Activated naive CD4-positive, alpha-beta T cell (primary cell): ENCODE measurements at places on chromosomes 6 and 20.

- no peak for DNase-seq
Observed at GRCh38 chr6:17959302-17959701, 28.1 kb downstream of the KIF13A start.

GRCh38 chr6:152091201-152091600 is 283.7 kb downstream of the ESR1 start:
- DNase-seq = no peak

DNA sequence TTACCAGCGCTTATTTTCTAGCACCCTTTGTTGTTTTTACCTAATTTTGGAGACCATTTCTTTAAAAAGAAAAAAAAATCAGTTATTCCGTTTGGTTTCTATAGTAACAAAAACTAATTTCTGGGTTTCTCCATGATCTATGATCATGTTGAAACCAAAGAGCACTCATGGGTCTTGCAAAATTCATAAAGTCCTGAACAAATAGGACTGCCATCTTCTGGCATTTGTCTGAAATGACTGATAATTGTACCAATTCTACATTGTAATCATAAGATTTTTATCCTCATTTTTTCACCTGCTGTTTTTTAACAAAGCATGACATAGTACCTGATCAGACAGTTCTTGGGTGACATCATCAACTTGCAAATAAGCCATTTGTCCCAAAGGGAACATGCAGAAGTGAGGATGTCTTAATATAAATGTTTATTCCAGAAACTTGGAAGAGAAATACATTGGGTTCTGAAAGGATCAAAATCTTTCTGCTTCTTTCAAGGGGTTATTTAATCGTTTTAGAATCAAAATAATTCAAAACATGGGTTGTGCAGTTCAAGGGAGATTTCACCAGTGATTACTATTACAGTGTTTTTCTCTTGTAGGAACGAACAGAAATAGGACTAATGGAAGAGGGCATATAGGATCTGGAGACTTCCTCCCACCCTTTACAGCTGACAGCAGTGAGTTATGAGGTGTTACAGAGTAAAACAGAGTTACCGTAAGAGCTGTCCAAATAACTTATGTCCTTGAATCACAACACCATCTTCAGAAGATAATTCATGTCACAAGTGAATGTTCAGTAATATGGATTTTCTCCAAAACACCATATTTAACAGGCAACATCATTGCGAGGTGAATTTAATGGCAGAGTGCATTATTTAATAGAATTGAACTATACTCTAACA is 87.1 kb upstream of the GJE1 start:
- DNase-seq = no peak

- no peak for DNase-seq
Observed at GRCh38 chr6:4522453-4522852, 253.8 kb upstream of the CDYL start.

- no peak for DNase-seq
Observed at GRCh38 chr6:55379895-55380294, 52.6 kb downstream of the GFRAL start.

DNA sequence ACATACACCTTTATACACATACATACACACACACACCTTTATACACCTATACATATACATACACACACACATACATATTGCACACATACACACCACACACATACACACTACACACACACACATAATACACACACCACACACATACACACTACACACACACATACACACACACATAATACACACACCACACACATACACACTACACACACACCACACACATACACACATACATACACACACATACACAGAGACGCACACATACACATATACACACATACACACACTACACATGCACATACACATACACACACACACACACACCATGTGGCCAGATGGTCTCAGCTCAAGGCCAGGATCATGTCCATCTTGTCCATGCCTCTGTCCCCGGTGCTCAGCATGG is 25.7 kb downstream of the BPIFB1 start:
- DNase-seq = no peak

DNA sequence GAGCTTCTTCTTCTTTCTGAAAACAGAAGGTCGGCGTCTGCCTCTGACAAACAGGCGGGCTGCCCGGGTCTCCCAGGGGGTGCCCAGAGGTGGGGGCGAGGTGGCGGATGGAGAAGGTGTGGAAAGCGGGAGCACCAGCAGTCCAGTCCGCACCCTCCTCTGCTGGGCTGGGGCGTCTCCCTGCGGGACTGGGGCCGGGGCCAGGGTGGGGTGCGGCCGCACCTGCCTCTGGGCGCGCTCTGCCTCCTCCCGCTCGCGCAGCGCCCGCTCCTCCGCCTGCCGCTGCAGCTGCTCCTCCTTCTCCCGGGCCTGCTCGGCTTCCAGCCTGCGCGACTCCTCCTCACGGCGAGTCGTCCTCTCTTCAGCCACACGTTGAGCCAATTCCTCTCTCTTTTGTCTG is 71.1 kb upstream of the BCLAF1 start:
- DNase-seq = no peak

DNA sequence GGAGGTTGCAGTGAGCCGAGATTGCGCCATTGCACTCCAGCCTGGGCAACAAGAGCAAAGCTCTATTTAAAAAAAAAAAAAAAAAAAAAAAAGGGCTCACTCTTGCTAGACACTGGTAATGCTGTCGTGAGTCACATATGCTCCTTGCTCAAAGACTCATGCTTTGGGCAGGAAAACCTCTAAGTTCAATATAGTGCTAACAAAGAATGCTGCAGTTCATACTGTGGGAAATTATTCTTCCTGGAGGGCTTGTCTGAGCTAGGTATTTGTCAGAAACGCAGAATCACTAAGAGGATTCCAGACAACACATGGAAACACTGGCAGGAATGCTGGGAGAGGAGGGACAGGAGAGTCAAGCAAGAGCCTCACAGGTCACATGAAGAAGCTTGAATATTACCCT is 2.3 kb upstream of the LYRM2 start:
- no peak for DNase-seq

DNA sequence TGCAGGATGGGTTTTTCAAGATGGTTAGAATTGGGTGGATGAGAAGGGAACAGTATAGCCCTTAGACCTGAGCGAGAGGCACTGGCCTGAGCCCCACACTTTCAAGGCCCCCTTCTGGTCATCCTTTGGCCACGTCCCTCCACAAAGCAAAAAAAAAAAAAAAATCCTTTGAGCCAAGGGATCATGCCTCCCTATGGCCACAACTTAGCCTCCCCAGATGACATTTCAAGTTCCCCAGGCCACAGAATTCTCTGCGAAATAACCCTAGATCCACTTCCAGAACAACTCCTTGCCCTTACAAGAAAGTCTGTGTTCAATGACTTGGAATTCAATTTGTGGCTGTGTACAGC is 30.4 kb downstream of the ELOVL2 start:
- DNase-seq = no peak

DNA sequence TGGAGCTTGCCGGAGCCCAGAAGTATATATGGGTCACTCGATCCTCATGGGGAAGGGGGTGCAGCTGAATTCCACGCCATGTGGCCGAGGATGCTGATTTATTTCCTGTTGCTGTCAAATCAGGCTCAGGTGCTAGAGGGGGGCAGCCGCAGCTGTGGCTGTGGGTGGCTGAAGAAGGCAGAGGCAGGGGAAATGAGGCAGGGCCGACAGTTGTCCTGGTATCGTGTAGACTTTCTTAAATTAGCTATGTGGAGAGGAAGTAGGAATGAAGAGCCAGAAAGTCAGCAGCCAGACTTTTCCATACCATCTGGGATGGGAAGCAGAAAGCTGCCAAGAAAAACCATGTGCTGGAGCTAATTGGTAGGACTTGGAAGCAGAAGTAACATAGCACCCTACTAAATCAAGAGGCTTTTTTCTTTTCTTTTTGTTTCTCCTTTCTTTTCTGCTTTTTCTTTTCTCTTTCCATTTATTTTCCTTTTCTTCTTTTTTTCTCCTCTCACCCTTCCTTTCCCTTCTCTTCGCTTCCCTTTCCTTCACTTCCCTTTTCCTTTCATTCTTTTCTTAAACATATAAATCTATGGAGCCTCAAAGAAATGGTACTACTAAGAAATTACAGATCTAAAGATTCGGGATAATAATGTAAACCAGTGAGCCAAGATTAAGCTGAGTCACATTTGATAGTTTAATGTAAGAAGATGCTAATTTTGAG is 90.6 kb upstream of the CD83 start:
- DNase-seq = no peak

DNA sequence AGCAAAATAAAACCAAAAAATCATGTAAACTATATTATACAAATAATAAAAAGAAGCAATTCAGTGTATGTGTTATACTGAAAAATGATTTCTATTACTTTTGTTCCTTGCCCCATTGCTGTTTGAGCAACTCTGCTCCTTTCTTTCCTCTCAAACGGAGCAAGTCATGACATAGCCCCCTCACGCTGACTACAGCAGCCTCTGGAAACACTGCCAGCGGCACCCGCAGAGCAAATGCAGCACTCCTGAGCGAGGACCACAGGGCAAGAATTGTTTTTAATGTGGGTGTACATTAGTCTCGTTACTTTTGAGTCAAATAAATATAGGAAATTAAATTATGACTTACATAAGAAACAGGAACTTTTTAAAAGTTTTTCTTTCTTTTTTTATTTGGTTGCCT is 350.1 kb upstream of the HSF2 start:
- no peak for DNase-seq

- no peak for DNase-seq
Observed at GRCh38 chr6:26044140-26045064, 42.8 kb upstream of the HFE start.

- DNase-seq = no peak
Observed at GRCh38 chr20:62694106-62694505, 14.5 kb upstream of the NTSR1 start.

GRCh38 chr6:48917233-48917632 is 545.8 kb downstream of the MMUT start:
- no peak for DNase-seq

DNA sequence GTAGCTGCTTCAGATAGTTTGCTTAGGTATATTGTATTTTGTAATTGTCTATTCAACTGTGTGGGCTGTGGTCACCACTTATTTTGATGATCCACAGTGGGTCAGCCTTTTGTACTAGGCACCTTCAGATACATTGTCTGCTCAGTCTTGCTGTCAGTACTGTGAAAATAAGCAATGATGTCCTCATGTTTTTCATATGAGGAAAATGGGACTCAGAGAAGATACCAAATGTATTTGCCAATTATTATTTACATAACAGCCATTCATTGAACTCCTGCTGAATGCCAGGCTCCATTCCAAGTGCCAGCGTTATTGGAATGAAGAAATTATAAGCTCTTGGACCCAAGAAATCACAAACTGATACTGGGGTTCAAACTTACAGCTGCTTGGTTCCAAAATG is 28.6 kb downstream of the MAPK14 start:
- DNase-seq = no peak

- no peak for DNase-seq
Observed at GRCh38 chr20:2006452-2007361, 12.8 kb upstream of the PDYN start.

DNA sequence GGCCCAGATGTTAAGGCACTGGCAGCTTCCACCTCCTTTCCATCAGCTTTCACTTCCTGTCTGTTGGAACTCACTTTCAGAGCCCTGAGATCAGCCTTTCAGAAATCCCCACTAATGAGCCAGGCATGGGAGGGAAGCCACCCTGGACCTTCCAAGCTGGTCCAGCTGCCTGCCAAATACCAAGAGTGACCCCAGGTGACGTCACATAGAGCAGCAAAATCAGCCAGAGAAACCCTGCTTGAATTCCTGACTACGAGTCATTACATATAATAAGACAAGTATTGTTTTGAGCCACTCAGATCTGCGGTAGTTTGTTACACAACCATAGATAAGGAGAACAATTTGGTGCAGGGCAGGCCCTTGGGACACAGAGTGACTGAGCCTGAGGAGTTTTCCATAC is 556.0 kb upstream of the JAG1 start:
- DNase-seq = no peak

DNA sequence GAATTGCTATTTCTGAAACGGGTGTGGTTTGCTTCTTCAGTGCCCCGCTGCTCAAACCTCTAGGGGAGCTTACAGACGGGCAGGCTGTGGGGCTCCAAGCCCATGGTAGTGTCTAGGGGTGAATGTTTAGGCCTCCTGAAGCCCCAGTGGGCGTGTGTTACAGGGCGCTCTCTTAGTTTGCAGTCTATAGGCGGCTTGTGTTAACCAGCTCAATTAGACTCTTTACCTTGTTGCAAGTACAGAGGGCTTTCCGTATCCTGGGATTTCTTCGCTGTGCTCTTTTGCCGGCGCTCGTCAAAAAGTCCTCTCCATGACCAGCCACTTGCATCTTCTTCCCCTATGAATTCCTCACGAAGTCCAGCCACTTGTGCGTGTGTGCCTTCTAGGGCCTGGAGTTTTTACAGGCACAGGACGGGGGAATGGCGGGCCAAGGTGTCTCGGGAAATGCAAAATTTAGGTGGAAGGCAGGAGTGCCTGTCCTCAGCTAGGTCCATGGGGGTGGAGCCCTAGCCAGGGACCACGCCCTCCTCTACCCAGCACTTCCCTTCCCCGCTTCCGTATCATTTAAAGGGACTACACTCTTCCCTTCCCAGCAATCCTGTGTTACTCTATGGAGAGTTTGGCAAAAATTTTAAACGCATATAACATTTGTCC is 94.5 kb downstream of the HTR1B start:
- DNase-seq = no peak

GRCh38 chr6:35297601-35298481 is at the start of gene DEF6:
Gene DEF6, plus strand, starts transcription at chr6:35297818. Its CDS starts 39 bp downstream, at chr6:35297857.
- peak; percentile 61 for DNase-seq

DNA sequence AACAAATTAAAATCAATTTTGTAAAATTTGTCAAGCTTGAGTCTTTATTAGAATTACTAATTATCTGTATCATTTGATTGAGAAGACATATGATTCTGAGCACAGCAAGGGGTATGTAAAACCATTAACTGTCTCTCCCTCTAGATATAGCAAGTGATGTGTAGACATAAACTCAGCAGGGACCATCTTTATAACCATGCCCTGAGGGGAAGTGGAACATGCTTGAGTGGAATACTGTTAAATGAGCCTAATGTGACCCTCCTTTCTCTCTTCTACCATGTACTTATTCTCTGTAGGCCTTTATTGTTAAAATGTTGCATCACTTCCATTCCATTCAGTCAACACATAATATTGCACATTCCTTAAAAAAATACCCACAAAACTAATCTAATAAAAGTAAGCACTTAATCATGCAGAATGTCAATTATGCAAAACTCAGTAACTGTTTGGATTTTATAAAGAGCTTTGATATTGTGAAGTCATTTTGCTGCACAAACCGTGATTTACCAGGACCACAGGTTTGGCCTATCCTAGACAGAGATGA is 896.6 kb upstream of the MANEA start:
- no peak for DNase-seq

- DNase-seq = no peak
Observed at GRCh38 chr6:153096031-153096430, 35.1 kb downstream of the RGS17 start.
